ENCODE measurements at places on chromosomes 2 and 18. TPM values are rescaled to one million over a fixed set of nuclear protein-coding genes. Genes with fewer than 3 reads are reported as not detected.
A peak's percentile ranks its signal among the peaks of the same experiment; 100 is the strongest.

DNA sequence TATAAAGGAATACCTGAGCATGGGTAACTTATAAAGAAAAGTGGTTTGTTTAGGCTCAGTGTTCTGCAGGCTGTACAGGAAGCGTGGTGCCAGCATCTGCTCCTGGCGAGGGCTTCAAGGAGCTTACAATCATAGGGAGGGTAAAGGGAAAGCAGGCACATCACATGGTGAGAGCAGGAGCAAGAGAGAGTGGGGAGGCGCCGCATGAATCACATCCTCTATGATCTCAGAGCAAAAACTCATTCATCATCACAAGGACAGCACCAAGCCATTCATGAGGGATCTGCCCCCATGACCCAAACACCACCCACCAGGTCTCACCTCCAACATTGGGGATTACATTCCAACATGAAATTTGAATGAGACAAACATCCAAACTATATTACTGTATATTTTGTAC lies 32.5 kb downstream of the R3HDM1 start:
- DNase-seq = peak; percentile 24

The DPYSL5 gene
- total RNA-seq = not detected

The INHBB gene
- total RNA-seq = 8.5 TPM

- no peak for DNase-seq
Measured at GRCh38 chr18:8756571-8756970, 51.2 kb downstream of the MTCL1 start.

DNA sequence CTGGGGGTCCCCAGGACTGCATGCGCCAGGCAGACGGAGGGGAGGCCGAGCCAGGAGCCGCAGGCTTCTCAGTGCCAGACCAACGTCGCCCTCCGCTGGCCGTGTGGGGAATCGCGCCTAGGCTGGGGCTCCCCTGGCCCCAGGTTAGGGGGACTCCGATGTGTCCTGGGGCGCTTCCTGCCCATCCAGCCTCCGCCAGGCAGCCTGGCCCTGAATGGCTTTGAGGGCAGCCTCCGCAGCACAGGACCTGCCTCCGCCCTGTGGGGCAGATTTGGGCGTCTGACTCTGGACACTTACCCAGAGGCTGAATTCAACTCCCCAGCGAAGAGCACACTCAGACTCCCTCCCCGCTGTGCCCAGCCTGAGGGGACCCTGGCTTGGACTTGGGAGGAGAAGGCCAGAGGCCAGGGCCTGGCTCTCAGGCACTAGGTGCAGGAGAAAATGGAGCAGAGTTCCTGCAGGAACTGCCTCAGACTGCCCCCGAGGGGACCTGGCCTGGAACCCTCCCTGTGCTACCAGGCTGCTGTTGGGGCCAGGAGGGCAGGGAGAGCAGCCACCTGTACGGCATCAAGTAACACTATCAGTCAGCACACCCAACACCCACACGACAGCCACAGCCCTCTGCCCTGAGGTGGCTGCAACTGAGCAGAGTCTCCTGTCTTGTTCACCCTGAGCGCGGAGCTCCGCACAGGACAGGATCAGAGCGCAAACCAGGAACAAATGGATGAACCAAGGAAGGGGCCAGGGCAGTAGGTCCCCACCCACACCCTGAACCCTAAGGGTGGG lies 597 bp upstream of the TEKT4 start:
- DNase-seq = peak; percentile 36

- DNase-seq = no peak
Measured at GRCh38 chr2:24843330-24843860, 50.2 kb downstream of the CENPO start.

DNA sequence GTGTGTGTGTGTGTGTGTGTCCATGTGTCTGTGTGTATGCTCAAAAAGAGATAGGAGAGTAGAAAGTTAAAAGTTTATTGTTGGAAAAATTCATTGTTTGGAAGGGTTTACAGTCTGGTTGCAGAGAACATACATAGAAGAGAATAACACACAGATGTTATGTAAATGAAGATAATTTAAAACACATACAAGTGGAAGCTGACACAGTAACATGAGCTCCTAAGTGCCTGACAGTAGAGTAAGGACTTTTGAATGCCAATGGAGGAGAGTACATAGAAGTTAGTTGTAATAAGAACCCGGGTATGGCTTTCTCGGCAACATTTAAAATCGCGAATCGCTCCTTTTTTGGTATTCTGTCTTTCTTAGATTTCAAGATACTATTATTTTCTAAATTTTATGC lies 137.0 kb upstream of the FANCL start:
- no peak for DNase-seq

DNA sequence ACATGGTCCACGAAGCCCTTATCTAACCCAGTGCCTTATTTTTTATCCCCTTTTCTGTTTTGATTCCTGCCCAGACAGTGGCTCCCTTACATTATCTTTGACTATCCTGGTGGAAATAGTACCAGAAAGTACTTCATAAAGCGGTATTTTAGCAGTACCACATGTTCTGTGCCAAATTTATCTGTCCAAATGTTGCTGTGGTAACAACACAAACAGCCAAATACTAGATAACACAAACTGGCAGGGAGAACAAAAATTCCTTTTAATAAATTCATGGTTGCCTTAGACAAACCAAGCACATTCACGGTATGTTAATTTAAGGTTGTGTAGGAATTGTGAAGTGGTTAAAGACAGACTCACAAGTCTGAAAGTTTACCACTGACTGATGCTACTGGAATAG lies 187.9 kb upstream of the LHCGR start:
- DNase-seq = no peak

DNA sequence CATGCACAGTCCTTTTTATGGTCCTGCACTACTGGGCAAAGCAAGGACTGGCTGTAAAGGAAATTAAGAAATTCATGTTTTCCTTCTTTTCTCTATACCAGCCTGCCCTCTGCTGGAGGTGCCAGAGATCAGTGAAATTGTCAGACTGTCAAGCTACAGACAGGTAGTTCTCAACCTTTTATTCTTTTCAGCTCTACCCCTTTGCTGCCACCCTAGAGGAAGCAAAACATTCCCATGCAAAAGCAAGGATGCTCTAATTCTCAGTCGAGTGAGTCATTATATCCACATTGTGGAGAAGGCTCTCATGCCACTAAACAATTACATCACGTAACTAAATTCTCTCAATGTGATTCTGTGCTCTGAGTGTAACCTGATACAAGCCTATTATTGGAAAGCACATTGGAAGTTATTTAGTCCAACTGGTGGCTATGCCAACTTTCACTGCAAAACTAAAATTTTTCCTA lies 25.0 kb upstream of the RAPGEF4 start:
- peak; percentile 71 for DNase-seq

DNA sequence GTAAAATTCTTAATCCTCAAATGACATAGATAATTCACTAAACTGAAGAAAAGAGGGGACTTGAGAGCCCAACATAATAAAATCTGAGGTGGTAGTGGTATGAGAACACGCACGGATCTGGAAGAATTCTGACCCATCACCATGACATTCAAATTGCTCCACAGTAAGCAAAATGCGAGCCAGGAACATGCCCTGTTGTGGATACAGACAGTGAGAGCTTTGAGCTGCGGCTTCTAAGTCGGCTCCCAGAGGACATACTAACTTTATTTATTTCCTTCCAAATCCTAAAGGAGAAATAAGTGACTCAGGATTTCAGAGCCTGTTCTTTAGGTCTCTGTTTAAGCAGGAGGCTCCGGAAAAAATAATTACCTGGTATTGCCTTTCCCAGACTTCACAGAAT lies 143.4 kb upstream of the SMAD7 start:
- no peak for DNase-seq

The SNRNP200 gene
- total RNA-seq = 113 TPM

- no peak for DNase-seq
Measured at GRCh38 chr18:26438980-26439379, 109.4 kb downstream of the KCTD1 start.

All from dermis blood vessel endothelial cell (primary cell).